ENCODE measurements at places on chromosomes 2 and 18. TPM values are rescaled to one million over a fixed set of nuclear protein-coding genes. Genes with fewer than 3 reads are reported as not detected.

DNA sequence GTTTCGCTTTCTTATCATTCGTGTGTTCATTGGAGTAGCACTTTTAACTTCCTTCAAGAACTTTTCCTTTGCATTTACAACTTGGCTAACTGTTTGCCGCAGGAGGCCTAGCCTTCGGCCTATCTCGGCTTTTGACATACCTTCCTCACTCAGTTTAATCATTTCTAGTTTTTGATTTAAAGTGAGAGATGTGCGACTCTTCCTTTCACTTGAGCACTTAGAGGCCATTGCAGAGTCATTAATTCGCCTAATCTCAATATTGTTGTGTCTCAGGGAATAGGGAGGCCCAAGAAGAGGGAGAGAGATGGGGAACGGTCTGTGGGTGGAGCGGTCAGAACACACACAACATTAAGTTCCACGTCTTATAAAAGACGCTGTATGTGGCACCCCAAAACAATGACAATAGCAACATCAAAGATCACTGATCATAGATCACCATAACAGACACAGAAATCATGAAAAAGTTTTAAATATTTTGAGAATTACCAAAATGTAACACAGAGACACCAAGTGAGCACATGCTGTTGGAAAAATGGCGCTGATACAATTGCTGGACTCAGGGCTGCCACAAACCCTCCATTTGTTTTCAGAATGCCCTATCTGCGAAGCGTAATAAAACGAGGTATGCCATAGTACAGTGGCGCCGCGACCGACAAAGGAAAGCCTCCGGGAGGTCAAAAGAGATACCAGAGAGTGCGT is 553 bp downstream of the TIGD1 start:
- no peak for DNase-seq

GRCh38 chr18:6569813-6570212 is 155.1 kb upstream of the L3MBTL4 start:
- DNase-seq, result no peak

DNA sequence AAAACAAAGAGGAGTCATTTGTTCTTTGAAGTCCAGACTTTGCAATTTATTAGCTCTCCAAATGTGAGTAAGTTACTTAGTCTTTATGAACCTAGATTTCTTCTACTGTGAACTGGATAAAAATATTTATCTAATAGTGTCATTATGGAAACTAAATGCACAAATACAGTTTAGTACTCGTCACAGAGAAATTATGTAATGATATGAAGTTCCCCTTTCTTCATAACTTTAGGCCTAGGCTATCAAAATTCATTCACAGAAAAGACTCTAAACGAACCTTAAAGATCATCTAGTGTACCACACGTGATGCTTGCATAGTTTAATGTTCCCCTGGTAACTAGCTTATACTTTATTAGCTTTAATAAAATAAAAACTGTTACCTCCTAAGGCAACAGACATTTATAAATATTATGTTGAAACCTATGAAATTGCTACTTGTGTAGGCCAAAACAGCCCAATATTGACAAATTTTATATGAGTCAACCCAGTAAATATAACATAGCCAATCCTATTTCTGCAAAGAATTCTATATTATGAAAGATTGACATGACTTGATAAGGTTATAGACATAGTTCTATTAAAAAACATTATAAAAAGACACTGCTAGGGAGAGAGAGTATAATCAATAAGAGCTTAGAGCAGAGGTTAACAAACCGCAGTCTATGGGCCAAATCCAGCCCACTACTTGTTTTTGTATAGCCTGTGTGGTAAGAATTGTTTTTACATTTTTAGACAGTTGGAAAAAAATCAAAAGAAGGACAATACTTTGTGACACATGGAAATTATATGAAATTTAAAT is 44.9 kb upstream of the ITPRID2 start:
- DNase-seq, result no peak

DNA sequence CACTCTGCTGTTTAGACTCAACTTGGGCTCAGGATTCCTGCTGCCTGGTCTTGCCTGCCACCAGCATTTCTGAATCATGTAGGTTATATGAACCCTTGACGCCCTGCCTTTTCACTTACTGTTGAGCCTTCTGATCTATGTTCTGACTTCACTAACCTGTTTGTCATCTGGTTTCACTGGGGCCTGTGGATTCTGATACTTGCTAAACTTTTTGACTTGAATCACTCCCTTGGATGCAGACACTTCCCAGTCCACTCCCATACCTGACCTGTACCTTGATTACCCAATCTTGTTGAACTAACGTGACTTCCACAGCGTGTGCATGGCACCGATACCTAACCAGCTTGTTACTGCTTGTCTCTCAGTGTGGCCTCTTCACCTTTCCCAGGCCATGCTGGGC is 35.6 kb upstream of the SPAG16 start:
- no peak for DNase-seq

Gene KCNG2
- not detected for total RNA-seq

Gene ST6GAL2
- total RNA-seq, result not detected
